ENCODE measurements at places on chromosomes 12 and 14.

DNA sequence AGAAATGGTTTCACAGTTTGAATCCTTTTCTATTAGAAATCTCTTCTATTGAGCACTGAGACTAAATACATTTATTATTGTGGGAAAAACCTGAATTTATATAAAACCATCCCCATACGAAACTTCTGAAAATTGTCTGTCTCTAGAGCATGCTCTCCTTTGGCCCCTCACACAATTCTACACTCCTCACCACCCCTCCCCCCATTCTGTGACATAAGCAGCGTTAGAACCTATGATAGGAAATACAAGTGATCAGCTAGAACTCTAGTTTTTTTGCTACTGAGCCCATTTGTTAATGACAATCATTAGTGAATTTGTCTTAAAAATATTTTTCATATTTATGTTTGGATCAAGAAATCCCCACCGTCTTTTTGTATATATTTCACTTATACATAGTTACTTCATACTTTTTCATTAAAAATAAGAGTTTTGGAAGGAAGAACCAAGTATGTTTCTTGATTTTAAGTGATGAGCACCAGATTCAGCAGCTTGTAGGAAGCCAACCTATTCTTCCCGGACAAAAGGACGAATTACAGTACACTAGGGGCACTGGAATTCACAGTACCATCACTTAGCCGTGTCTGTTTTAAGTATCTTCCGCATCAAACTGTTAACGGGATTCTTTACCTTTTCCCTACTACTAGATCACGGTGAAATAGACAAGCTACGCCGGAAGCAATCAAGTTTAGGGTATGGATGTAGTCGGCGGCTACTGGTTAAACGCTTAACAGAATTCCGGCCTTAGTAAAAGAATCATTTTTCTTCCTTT, 724 bp downstream of the GTSF1 start:
- DNase-seq, result no peak

GRCh38 chr14:37559386-37559785, 35.7 kb downstream of the FOXA1 start:
- DNase-seq, result no peak

DNA sequence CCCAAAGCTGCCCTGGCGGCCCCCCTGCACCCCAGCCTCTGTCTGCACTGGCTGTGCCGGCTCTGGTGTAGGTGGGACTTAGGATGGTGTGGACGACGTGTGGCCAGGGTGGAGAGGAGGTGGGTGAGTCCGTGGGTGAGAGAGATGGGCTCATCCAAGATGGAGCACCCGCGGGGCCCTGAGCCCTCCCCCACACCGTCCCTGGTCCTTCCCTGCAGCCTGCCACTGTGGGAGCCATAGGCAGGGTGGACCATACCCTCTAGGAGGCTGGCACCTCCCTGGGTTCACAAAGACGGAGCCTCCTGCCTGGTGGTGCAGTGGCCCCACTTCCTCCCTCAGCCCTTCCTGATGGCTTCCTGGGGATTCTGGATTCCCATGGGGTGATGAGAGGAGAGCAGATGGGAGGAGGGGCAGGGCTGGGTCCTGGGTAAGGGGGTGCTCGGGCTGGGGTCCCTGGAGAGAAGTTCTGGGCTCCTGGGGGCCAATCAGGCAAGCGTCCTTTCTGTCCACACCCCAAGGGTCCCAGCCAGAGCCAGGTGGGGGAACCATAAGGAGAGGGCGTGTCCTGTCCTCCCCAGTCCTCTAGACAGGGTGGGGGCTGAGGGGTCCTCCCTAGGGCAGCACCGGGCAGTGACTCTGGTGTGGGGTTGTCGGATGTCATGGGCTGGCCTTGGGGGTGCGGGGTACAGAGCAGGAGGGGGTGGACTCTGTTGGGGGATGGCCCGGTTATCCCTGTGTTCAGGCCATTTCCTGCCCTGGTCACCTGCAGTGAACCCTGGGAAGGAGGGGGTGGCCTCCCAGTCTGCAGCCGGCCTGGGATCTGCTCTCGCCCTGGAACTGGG, 384.8 kb downstream of the TMEM121 start:
- DNase-seq, result no peak

- DNase-seq, result no peak
Measured at GRCh38 chr14:96455588-96455987, 46.6 kb upstream of the PAPOLA start.

- no peak for DNase-seq
Measured at GRCh38 chr12:112973011-112973735, 5.1 kb upstream of the OAS2 start.

- no peak for DNase-seq
Measured at GRCh38 chr14:58977366-58977765, 211.1 kb upstream of the DAAM1 start.

- DNase-seq, result no peak
Measured at GRCh38 chr14:102288139-102288538, 16.8 kb downstream of the MOK start.

DNA sequence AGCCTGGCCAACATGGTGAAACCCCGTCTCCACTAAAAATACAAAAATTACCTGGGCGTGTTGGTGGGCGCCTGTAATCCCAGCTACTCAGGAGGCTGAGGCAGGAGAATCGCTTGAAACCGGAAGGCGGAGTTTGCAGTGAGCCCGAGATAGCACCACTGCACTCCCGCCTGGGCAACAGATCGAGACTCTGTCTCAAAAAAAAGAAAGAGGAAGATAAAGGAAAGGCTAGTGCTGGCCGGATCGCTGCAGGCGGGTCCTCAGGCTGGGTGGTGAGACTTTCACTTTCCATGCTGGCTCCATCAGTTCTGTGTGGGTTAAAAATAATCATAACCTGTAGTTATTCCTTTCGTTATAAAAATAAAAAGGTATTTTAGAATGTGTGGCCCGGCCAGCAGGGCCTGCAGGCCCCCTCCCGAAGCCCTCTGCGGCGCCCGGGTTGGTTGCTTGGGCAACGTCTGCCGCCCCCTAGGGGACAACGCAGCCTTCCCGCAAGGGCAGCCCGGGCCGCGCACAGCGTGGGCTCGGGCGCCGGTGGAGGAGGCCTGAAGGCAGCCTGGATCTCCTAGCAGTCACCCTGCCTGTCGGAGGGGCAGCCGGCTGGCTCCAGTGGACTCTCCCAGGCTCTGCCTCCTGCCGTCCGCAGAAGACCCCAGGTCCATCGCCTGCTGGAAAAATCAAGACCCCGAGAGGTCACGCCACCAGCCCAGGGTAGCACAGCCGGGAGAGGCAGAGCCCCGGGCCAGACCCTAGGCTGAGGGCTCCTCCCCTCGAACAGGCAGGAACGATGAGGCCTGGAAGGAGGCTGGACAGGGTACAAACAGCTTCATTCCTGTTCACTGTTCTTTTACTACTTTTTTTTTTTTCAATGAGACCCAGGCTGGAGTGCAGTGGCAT, 5.0 kb upstream of the SLC25A47 start:
- no peak for DNase-seq
